Tibial nerve (tissue), 4 donors: ENCODE measurements at places on chromosomes 7 and 10.

- no peak for DNase-seq
- no peak overlapping the region for H3K27ac ChIP-seq
- H3K4me3 ChIP-seq: no peak overlapping the region
- H3K36me3 ChIP-seq: peaks cover 29% of the 10 kb centered on the region
- H3K4me1 ChIP-seq: no peaks in the 10 kb centered on the region
These were observed 30.9 kb downstream of the ANKRD16 start for GRCh38 chr10:5858811-5859210.

- DNase-seq: no peak
- peak overlapping the region; percentile 93 for H3K27ac ChIP-seq
- H3K4me1 ChIP-seq: peaks cover 44% of the 10 kb centered on the region
- no peak overlapping the region for H3K4me3 ChIP-seq
- no peaks in the 10 kb centered on the region for H3K36me3 ChIP-seq
These were observed 48.7 kb downstream of the GRK5 start for GRCh38 chr10:119256030-119256429.

DNA sequence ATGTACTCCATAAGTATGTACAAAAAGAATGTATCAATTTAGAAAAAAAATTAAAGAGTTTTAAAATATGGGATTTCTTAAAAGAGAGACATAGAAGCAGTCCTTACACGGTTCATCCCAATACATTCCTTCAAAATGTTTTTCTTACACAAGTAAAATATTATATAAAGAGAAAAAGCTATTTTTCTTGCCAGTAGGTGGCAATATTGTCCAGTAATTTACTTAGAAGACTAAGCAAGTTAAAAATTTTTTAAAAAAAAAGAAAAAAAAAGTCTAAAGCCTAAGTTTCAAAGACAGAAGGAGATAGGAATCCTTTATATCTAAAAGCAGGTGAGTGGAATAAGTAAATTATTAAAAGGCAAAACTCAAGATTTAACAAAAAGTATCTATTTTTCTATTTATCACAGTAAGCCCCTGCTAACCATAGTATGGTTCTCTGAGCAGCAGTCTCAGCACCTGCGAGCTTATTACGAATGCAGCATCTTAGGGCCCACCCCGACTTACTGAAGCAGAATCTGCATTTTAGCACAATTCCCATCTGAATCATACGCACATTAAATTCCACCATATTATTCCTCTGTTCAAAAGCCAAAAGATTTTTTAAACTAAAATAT, 240.6 kb downstream of the DGKI start:
- no peak for DNase-seq
- H3K36me3 ChIP-seq: no peaks in the 10 kb centered on the region
- no peaks in the 10 kb centered on the region for H3K27me3 ChIP-seq
- H3K4me3 ChIP-seq: no peak overlapping the region
- no peak overlapping the region for H3K27ac ChIP-seq

DNA sequence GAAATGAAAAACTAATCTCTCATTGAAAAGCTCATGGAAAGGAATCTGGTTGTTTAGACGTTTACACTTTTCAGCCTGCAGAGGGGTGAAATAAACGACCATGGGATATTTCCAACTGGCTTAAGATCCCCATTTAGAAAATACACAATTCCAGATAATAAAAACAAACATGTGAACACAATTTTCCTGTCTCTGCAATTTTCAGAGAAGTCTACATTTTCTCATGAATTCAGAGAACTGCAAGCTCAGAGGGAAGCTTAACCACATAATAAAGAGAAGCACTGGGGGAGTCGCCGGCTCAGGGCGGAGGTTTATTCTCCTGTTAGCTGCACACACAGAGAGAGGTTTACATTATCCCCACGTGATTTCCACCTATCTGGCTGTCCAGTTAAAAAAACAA, 215.2 kb downstream of the FANK1 start:
- H3K4me3 ChIP-seq: no peak overlapping the region
- no peak for DNase-seq
- no peak overlapping the region for H3K27ac ChIP-seq
- H3K4me1 ChIP-seq: no peaks in the 10 kb centered on the region

DNA sequence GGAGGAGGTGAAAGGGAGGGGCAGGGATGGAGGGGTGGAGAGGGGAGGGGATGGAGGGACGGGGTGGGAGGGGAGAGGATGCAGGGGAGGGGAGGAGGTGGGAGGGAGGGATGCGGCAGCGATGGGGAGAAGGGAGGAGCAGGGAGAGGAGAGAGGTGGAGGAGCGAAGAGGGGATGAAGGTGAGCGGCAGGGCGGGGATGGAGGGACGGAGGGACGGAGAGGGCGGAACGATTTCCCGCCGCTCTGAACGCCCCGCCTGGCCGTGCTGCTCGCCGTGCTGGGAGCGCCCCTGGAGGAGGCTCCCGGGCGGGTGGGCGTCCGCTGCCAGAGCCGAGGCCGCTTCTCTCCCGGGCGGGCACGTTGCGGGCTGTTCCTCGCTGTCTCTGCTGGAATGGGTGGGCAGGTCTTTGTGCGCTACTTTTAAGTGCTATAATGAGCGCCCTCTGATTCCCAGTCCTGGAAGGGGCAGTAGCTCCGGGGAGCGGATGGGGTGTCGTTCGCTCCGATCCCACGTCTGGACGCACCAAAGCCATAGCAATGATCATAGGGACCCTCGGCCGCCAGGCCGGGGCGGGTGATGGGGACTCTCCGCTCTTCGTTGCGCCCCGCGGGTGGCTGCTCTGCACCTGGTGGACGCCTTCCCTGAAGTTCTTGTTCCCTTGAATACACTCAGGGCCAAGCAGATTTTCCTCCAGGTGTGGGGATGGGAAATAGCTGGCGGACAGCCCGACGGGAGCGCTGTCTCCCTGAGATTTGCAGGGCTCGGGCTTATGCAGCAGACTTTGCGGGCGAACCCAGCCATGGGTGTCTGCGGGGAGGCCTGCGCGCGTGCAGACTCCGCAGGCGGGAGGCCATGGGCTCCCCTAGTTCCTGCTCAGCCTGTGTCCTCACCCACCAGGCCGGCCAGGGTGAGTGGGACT, 81.1 kb upstream of the CPXM2 start:
- no peak overlapping the region for H3K4me3 ChIP-seq
- H3K27ac ChIP-seq: no peak overlapping the region
- DNase-seq: no peak
- H3K36me3 ChIP-seq: no peaks in the 10 kb centered on the region
- no peaks in the 10 kb centered on the region for H3K27me3 ChIP-seq

GRCh38 chr7:23096518-23097290, 8.9 kb upstream of the KLHL7 start:
- H3K4me1 ChIP-seq: no peaks in the 10 kb centered on the region
- no peaks in the 10 kb centered on the region for H3K27me3 ChIP-seq
- no peaks in the 10 kb centered on the region for H3K36me3 ChIP-seq
- H3K4me3 ChIP-seq: no peak overlapping the region
